ENCODE measurements at places on chromosomes 6 and 20. TPM values are rescaled to one million over a fixed set of nuclear protein-coding genes. Genes with fewer than 3 reads are reported as not detected.

GRCh38 chr6:22467645-22468044 is 101.7 kb upstream of the HDGFL1 start:
- DNase-seq = no peak

GRCh38 chr6:108556866-108557493 is 3.7 kb upstream of the FOXO3 start:
- no peak for DNase-seq

- no peak for DNase-seq
Observed at GRCh38 chr6:45915780-45916468, 99.7 kb downstream of the CLIC5 start.

GRCh38 chr20:38441916-38442315 is 6.8 kb upstream of the SNHG17 start:
- no peak for DNase-seq

DNA sequence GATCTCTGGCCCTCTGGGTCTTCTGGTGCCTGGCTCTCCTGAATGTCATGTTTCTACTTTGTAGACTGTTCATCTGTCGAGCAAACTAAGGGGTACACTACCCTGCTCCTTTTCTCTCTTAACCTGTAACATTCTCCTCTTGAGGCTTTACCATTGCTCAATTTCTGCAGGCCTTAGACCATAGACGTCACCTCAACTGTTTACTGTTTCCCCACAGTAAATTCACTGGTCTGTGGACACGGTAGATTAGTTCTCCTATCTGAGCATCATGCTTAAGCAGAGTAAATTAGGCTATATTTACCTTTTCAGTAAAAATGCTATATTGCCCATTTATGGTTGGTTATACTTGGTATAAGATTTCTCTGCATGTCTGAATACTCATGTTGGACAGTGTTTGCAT is 40.5 kb downstream of the MCM8 start:
- no peak for DNase-seq

DNA sequence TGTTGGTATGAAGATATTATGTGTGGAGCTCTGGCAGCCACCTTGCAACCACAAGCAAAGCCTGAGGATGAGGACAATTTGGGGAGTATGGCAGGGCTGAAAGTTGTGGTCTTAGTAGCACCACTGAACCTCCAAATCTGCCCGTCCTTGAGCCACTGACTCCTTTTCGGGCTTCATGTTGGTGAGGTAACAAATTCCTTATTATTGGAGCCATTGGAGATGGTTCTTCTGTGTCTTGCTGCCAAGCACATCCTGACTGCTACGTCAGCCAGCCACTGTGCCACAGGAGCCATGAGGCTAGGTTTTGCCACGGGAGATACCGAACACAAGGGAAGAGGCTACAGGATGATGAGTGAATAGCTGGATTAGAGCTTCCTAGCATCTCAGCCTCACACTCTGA is 201.6 kb downstream of the BMP7 start:
- no peak for DNase-seq

DNA sequence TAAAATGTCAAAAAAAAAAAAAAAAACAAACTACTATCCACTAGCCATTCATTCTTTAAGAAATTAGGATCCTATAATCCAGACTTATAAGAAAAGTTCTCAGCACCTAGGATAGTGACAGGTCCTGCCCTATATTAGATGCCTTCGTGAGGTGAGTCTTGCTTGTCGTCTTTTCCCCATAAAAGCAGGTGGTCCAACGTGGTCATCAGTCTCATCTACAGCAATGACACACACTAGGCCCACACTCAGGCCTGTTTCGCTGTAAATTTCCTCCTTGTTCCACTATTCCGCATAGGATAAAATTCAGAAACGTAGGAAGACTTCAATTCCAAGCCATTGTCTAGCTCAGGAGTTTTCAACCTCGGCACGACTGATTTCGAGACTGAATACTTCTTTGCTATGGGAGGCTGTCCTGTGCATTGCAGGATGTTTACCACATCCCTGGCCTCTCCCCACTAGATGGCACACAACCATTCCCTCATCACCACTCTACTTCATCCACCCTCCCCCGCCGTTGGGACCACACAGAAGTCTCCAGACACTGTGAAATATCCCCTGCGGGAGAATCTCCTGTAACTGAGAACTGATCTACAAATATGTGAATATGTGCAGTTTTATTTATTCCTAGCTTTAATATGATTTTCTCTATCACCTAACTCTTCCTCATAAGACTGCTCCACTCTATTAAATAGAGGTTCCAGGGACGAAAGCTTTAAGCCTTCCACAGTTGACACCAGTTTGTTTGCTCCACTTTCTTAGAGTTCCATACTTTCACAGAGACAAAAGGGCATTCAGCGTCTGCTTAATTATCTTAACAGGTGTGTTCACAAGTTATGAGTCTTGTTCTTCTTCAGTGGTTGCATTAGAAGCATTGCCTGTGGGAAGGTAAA is 346.3 kb downstream of the BMP2 start:
- DNase-seq = peak; percentile 57

DNA sequence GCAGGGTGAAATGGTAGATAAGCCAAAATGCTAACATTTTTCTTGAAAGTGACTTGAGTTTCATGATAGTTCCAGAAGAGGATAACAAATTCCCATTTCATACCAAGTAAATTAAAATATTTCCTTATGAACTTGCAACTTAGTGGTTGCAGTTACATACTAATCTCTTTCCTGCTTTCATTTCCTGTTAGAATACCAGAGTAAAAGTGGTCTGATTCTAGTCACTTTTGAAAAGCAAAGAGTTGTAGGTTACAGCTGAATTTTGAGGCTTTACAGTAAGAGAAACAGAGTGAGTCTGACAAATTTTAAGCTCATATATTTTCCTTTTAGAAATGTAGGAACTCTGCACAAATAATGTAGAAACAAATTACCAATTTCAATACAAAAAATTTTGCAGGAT is 117.4 kb downstream of the ZFAND3 start:
- DNase-seq = no peak

DNA sequence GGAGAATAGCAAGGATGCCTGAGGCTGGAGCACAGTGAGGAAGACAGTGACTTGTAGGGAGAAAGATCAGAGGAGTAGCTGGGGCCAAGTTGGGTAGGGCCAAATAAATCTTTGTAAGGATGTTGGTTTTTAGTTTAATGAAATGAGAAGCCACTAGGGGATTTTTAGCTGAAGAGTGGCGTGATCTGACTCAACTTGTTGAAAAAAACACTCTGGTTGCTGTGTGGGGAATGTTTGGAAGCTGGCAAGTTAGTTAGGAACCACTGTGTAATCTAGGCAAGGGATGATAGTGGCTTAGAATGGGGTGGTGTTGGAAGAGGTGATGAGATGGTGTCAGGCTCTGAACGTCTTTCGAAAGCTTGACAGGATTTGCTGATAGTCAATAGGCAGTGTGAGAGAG is 176.1 kb upstream of the HDDC2 start:
- no peak for DNase-seq

DNA sequence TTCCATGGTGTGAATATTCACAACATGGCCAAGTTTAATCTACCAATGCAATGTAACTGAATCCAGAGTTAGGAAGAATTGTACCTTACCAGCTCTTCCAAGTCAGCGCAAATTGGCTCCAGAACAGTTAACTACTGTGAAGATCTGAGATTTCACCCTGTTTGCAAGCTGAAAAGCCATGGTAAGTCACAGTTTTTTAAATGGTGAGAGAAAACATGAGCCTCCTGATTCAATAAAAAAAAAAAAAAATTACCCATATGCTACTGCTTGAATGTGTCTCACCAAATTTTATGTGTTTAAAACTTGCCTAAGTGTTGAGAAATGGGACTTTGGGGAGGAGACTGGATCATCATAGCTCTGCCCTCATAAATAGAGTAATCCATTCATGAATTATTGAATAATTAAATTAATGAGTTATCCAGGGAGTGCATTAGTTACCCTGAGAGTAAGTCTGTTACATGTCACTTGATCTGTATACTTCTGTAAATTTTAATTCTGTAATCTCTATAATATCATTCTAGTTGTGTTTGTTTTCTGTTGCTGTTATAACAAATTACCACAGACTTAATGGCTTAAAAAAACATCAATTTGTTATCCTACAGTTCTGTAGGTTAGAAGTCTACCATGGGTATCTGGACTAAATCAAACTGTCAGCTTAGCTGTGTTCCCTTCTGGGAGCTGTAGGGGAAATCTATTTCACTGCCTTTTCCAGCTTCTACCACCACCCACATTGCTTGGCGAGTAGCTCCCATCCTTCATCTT is 1355.9 kb downstream of the GRIK2 start:
- no peak for DNase-seq

GRCh38 chr6:110703906-110704594 is 111.2 kb downstream of the CDK19 start:
- no peak for DNase-seq

- no peak for DNase-seq
Observed at GRCh38 chr6:10552270-10552810, 31.2 kb downstream of the GCNT2 start.

DNA sequence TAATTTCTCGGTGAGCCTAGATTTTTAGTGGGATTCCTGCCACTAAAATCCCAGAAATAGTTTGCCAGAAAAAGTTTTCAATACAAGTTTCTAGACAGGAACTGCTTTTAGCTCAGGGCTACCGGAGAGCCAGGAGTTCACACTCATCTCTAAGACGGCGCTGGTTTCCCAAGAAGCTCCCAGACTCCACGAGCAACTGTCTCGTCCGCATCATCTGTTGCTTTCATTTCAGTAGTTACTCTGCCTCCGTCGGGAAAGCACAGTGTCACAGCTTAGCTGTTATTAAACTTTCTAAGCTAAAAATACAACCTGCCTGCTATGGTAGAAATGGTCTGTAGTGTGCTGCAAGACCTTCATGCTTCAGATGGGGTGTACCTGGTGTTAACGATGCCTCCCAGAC is 197.3 kb upstream of the SNX9 start:
- DNase-seq = no peak

DNA sequence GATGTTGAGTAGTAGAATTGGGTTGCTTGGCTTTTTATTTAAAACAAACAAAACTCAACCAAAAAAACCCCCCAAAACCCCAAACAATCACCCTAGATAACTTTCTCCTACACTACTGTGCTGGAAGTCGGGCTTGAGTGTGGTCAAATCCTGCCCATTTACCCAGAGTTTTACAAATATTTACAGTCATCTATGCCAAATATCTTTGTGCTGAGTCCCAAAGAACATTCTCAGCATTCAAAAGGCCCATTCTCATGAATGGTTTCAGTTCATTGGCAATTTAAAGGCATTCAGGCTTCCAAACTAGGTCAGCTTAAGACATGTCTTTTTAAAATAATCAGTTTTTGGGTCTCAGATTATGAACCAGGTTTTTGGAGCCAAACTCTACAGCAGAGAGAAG is 1.8 kb downstream of the RNF144B start:
- DNase-seq = no peak

- no peak for DNase-seq
Observed at GRCh38 chr6:1842334-1842733, 232.6 kb downstream of the FOXC1 start.

DNA sequence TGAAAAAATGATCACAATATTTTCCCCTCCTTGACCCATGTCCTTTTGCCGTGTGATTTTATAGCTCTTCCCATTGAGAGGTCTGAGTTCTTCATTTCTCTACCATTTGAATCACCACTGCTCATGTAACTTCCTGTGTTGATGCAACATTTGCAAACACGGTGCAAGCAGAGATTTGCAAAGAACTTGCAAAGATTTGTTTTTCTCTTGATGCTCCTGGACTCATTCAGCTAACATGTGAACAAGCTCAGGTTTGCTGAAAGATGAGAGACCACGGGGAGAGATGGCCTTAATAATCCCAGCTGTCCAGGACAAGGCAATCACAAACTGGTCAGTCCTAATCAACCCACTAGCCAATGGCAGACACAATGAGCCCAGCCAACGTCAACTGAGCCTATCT is 8.6 kb downstream of the VNN2 start:
- no peak for DNase-seq

GRCh38 chr20:49381558-49382493 is 100.6 kb downstream of the KCNB1 start:
- peak; percentile 23 for DNase-seq

GRCh38 chr6:116902634-116903033 is 25.6 kb downstream of the RFX6 start:
- DNase-seq = no peak

DNA sequence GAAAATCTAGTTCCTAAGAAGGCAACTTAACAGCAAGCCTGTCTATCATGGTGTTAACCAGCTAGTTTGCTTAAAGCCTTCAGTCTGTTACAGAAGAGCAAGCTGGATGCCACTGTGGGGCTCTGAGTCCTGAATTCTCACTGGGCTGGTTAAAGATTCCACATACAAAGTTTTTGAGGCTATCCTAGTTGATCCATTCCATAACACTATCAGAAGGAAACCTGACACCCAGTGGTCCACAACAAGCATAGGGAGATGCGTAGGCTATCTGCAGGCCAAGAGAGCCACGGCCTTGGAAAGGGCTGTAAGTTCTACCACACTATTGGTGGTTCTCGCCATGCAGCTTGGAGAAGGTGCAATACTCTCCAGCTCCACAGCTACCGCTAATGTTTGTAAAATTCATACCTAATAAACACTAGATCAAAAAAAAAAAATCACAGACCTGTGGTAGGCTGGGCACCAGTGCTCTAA is 420 bp upstream of the MCCD1 start:
- DNase-seq = no peak

GRCh38 chr6:48641544-48641943 is 530.5 kb upstream of the PTCHD4 start:
- DNase-seq = no peak

The CAP2 gene
- 15.7 TPM for total RNA-seq

The OR2H1 gene
- not detected for total RNA-seq

The FAM83D gene
- 84.0 TPM for total RNA-seq

The HLA-DQA1 gene
- 6.9 TPM for total RNA-seq

The SALL4 gene
- total RNA-seq = 7.6 TPM

The LRRC73 gene
- 0.50 TPM for total RNA-seq

The CNBD2 gene
- 5.0 TPM for total RNA-seq

The RWDD2A gene
- total RNA-seq = 3.2 TPM

The HLA-DOB gene
- 0.97 TPM for total RNA-seq

The KCNQ2 gene
- 0.07 TPM for total RNA-seq

The JPH2 gene
- total RNA-seq = 0.59 TPM

The KCNB1 gene
- total RNA-seq = not detected

The SOBP gene
- 1.6 TPM for total RNA-seq

The KCNG1 gene
- 6.8 TPM for total RNA-seq

Measured in Calu3 (cell line).